NCI-H2107 (cell line): ENCODE measurements at places on chromosomes 16 and 17.

DNA sequence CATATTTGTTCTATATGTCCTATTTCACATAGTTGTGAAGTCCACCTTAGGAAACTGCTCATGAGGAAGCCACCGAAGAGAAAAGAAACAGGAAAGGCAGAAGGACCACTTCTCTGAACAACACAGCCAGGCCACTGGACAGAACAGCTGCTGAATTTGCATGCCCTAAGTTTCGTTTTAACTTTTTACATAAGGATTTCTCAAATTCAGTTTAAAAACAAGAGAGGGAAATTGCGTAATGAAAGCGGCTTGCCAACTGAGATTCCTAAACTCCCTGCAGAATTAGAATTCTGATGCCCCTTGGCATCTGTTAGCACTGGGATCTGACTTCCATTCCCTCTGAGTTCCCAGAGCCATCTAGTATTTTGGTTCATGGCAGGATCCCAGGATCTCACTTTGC is 5.0 kb upstream of the CCL8 start:
- DNase-seq, result no peak

DNA sequence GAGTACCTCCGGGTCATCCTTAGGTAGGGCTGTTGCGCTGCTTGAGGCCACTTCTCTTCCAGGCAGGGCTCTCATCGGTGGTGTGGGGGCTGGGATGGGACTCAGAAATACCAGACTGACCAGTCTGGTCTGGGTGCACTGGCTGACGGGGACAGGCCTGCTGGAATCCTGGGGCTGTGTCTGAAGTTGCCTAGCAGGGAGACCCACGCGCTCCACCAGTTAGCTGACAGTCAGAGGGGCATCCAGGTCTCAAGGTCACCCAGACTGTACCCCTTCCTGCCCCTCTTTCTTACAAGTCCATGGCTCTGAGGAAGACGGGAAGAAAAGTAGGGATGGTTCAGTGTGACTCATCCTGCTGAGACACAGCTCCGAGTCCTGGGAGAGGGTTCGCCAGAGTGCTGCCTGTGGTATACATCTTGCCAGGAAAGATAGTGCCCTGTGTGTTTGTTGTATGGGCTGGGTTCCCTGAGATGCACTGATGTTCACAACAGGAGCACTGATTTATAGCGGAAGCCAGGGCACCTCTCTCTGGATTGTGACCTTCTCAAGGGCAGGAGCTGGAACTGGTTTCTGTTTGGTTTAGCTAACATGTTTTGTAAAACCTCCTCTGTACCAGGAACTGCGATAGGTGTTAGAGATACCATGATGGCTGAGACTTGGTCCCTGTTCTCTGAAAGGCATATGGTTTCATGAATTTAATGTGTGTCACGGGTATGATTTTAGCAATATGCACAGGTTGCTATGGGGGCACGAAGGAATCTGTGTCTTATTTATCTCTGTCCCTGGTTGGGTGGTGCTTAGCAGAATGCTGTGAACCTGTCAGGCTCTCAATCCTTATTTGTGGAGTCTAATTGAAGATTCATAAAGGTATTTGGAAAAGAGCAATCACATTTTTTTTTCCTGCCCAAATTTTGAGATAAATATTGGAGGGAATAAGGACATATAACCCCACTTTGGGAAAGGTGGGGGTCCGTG is 97.5 kb downstream of the OR1D5 start:
- DNase-seq, result no peak

DNA sequence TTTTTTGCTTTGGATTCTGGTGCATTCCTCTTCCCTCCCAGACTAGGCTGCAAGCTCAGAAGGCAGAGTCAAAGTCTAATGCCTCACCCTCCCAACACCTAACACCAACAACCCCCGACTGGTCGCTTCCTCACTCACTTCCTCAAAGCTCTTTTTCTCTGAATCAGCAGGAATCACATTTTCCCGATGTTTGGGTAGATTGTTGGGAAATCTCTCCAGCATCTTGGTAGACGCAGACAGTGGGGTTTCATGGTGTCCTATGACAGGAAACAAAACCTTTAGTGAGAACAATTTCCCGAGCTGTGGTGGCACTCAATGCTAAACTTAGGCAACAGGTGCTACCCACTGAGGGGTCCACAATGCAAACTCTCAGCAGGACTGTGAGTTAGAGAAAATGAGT is 39.9 kb upstream of the ICAM2 start:
- DNase-seq, result no peak

- no peak for DNase-seq
Observed at GRCh38 chr17:78122216-78122930, 6.2 kb downstream of the TMC6 start.

DNA sequence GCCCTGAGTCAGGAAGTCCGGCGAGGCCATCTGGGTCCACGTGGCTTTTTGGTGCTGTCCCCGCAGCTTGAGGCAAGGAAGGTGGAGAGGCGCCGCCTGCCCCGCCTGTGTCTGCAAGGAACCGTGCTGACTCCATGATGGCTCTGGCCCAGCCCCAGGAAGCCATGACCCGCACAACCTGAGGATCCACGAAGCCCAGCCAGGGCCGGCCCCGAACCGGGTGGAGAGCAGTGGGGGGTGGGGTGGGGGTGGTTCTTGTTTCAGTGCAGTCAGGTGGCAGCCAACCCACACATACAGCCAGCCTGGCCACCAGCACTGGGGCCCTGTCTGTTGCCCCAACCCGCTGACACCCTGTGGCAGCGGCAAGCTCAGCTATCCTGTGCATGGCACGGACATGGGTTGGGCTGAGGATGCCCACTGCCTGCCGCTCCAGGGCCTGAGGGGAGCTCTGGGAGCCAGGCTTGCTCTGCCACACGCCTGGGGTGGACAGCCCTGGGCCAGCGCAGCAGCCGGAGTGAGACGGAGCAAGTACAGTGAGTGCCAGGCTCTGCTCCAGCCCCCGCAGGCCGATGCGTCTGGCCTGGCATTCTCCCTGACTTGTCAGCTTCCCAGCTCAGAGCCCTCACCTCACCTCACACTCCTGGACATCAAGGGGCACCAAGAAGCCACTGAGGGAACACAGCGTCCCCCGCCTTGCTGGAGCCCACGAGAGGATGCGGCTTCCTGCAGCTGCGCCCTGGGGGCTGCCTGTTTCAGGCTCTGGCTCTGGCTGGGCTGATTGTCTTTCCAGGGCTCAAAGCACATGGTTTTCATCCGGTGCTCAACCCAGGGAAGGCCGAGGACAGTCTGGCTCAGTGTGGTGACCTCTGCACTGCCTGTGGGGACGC is 68.8 kb downstream of the LMF1 start:
- DNase-seq, result no peak

DNA sequence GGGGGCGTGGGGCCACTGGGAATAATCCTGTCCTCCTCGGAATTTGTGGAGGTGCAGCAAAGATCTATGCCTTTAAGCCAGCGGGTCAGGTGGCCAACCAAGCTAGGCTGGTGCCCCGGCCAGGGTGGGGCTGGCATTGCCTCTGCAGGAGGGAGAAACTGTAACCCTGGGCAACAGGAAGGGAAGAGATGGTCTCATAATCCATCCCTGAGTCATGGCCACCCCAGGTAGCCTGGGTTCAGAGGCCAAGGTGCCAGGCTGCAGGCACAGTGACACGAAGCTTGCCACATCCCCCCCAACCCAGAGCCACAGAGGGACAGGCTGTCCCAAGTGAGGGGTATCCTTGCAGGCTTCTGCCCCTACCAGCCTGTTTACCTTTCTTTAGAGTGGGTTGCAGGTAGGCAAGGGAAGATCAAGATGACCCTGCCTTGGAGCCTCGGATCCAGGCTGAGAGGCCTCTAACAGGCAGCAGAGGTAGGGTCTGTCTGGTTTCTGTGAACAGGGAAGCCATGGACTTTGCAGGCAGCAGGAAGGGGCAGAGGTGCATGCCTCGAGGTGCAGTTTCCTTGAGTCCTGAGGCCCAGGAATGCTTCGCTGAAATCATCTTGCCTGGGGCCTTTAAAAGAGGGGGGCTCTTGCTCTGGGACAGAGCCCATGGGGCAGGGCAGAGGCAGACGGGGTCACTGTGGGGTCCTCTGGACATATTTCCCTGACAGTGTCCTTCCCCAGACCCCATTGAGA is 4.0 kb downstream of the LASP1 start:
- DNase-seq, result no peak
